ENCODE measurements at places on chromosomes 3 and 15. TPM values are rescaled to one million over a fixed set of nuclear protein-coding genes. Genes with fewer than 3 reads are reported as not detected.

Gene SNRPN
- 214 TPM for polyA plus RNA-seq

Gene P2RY14
- 1.1 TPM for polyA plus RNA-seq

Gene DPPA2
- polyA plus RNA-seq, result not detected

Gene TMC3
- polyA plus RNA-seq, result not detected

Gene USP50
- not detected for polyA plus RNA-seq

Gene TJP1
- polyA plus RNA-seq, result 50.1 TPM

Gene TLR9
- polyA plus RNA-seq, result 0.11 TPM

Gene SPATA12
- polyA plus RNA-seq, result 0.08 TPM

Gene NTRK3
- 4.8 TPM for polyA plus RNA-seq

Gene OR5K2
- polyA plus RNA-seq, result not detected

GRCh38 chr3:36477655-36478054 is 97.4 kb downstream of the STAC start:
- peak; percentile 32 for DNase-seq

DNA sequence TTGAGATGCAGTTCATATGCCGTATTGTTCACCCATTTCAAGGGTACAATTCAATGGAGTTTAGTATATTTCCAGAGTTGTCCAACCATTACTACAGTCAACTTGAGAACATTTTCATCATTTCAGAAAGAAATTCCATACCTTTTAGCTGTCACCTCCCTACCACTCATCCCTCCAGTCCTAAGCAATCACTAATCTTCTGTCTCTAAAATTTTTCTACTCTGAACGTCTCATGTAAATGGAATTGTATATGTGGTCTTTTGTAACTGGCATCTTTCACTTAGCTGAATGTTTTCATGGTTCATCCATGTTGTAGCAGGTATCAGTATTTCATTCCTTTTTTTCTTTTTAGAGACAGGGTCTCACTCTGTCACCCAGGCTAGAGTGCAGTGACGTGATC is 51.1 kb downstream of the CMTM7 start:
- no peak for DNase-seq

GRCh38 chr3:89145995-89146394 is 38.6 kb downstream of the EPHA3 start:
- peak; percentile 44 for DNase-seq

- DNase-seq, result no peak
Measured at GRCh38 chr15:98878172-98878571, 129.4 kb downstream of the PGPEP1L start.

GRCh38 chr3:139318431-139318816 is 25.4 kb upstream of the MRPS22 start:
- DNase-seq, result no peak

- no peak for DNase-seq
Measured at GRCh38 chr15:38562278-38562677, 2.3 kb downstream of the RASGRP1 start.

DNA sequence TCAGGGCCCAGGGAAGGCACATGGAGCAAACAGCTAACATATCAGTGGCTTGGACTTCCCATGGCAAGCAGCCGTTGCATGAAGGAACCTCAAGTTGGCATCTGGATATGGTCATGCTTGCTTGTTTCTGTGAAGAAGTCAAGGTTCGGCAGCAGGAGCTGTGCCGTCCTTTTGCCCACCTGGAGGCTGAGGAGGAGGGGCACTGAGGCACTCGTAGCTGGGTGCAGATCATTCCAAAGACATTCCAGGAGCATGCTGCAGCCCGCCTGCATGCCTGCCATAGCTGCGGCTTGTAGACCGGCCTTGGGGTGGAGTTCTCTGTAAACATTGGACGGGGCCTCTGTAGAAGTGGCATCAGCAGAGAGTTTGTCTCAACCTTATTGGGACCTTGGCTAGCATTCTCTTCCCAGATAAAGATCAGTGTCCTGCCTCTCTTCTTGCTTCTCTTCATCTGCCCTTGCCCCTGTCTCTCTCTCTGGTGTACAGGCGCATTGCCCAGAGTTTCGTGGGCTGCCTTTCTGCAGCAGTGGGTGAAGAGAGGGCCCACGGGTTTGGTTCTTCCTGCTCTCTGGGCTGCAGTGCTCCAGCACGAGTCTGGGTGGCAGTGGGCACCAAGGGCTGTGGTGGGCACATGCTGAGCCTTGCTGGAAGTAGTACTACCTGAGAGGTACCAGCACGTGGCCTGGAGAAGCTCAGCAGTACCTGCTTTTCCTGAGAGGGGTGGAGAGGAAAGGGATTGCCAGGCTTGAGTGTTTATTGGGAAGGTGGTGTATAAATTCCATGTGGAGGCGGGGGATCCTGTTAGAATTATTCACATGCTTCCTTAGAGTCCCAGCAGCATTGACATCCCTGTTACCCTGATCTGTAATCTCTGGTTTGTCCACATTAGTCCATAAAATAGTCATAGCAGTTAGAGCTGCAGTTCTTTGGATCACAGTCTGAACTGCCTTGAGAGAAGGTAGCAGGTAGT is 49.4 kb downstream of the CHCHD6 start:
- DNase-seq, result no peak

DNA sequence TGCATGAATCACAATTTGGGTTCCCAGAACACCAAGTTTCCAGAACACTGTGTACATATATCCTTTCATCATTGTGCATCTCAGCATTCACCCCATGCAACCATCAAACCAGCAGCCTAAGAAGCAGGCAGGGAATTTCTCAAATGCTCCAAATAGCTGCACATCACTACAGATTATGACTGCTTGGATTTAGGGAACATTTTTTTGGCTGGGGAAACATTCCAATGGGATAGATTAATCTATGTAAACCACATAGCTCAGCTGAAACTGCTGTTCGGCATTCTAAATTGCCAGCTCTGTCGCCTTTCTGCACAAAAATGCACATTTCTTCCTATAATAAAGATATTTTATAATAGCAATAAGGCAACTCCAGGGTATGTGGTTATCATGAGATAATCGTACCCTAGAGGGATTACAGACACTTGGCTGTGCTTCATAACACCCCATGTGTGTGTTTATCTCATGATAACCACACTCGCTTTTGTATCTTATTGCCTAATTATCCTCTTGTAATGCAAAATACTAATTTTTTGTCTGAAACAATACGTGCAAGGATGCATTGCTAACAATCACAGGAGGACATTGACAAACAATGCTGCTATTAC is 483.7 kb upstream of the DPH6 start:
- DNase-seq, result peak; percentile 91

DNA sequence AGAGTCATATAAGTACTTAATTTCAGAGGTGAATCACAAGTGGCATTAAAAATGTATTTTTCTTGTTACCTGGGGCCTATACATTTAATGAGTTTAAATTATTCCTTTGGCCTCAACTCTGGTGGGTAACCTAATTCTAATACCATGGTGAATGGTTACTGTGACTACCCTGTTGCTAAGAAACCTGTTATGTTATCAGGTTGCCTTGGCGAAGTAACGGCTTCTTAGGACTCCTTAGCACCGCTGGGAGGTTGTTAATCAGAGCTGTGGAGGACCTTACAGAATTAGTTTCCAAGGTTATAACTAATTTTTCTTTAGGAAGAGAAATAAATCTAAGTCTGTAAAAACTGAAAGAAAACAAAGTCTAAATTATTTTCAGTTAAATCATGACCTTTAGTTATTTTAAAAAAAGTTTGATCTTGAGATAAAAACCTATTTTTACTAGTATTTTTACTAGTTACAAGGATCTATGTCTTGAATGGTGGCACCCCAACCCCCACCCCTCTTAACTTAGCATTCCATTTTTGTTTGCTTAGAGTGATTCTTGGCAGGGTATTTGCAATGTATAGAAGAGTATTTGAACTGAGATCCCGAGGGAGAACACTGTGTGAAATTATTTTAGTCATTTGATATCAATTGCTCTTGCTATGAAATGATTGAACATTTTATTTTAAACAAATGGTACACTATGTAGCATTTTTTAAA is 155.5 kb downstream of the FNDC3B start:
- no peak for DNase-seq

DNA sequence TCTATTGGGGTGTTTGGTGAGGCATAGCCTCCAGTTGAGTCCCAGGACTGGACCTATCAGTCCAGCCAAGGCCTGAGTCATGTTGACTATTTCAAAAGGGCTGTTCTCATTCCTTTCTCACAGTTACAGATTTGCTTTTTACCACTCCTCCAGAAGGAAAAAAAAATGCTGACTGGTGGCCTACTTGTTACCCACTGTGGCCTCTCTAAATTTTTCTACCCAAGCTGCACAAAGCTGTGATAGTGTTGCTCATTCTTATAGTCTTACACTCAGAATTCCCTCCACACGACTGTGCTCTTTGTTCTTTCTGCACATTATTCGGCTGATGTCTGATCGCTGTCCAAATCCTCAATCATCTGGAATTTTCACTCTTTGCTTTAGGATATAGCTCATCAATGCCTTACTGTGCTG is 1142.2 kb downstream of the IGSF11 start:
- DNase-seq, result peak; percentile 28

GRCh38 chr15:52557274-52557641 is 11.6 kb downstream of the ARPP19 start:
- DNase-seq, result no peak

DNA sequence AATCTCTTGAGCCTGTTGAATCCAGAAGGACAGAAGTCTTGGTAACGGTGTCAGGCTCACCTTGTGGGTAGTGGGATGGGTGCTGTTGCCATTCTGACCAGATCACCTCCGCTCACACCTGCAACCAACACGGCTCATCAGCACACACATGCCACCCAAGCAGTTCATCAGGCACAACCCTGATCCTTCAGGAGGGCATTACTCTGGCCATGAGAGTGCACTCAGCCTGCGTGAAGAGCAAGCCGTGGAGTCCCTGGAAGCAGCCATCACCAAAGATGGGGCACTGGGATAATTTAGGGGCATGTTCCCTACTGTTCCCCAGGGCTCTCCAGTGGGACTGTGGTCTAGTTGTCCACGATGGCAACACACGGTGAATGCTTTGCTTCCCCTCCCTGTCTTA is 120.5 kb downstream of the SHQ1 start:
- no peak for DNase-seq

- DNase-seq, result no peak
Measured at GRCh38 chr15:75822685-75823278, 20.5 kb upstream of the UBE2Q2 start.

GRCh38 chr15:71302861-71303410 is 187.7 kb downstream of the THSD4 start:
- DNase-seq, result no peak

- no peak for DNase-seq
Measured at GRCh38 chr3:129608936-129609590, 2.6 kb upstream of the PLXND1 start.

- no peak for DNase-seq
Measured at GRCh38 chr3:126211569-126211968, 31.2 kb upstream of the ALDH1L1 start.

- no peak for DNase-seq
Measured at GRCh38 chr3:46466273-46466672, 1.6 kb upstream of the LTF start.

- no peak for DNase-seq
Measured at GRCh38 chr3:37811625-37812498, 49.8 kb upstream of the CTDSPL start.

- no peak for DNase-seq
Measured at GRCh38 chr3:196966526-196967401, 1.9 kb downstream of the PIGZ start.

DNA sequence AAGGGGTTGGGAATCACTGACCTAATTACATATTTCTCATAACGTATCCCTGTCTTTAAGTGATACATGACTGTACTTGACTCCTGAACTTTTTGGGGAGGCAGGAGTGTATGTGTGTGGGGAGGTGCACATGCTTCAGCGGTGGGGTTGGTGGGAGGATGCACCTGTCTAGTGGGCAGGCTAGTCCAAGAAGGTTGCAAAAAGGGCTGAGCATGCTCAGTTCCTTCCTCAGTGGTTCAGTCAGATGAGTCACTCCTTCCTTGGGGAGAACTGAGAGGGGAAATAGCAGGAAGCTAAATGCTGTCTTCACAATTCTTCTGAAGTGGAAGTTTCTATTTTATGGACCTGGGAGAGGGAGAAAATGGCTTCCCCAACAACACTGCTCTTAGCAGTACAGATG is 24.6 kb upstream of the AP4E1 start:
- no peak for DNase-seq

DNA sequence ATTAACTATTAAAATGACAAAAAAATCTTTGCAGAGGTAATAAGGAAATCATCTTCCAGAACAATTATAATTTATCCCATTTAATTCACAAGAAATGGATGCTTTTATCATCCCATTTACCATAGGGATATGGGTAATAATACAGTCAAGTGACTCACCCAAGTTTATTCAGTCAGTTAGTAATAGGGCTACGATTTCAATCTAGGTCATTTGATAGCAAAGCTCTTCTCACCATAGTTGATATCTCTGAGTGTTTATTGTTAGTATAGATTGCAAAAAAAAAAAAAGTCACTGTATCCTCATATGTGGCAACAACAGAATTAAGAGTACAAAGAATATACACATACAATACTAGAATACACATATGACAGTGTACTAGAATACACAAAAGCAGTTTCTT is 797.1 kb downstream of the ROBO1 start:
- DNase-seq, result no peak

DNA sequence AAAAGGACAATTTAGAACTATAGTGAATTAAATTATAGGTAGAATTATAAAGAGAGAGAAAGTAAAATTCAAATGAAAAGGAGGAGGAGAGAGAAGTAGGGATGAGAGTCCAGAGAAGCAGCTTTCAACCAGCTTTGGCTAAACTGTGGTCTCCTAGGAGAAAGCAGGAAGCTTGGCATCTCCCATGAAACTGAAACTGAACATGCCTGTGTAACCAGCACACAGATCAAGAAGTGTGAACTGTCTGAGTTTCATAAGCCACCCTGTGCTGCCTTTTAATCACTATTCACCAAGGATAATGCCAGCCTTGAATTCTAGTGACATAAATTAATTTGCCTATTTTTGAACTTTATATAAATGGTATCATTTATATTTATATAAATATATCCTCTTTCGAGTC is 128.5 kb downstream of the MYRIP start:
- no peak for DNase-seq

GRCh38 chr3:53672981-53673380 is 173.2 kb downstream of the CHDH start:
- DNase-seq, result no peak

DNA sequence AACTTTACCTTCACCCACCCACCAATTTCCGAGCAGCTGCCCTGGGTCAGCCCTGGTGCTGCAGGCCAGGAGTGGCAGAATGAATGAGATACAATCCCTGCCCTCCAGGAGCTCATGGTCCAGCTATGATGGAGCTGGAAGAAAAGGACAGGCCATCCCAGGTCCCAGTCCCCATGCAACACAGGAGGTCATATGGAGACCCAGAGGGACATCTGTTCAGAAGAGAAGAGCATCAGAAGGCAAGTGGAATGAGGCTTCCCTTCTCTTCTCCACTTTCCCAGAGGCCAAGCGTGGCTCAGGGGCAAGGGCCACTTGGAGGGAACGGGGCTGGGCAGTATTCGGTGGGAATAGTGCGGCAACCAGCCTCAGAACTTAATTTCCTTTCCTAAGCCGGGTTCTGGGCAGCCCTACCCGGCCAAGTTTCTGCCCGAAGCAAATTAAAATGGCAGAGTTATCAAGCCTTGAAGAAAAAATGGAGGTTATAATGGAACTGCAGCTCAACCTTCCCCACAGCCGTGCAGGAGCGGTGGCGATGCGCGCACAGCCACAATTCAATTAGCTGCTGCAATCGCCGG is 35.9 kb downstream of the TLE3 start:
- no peak for DNase-seq

Measured in muscle of back (tissue), 13 donors.